ENCODE measurements at places on chromosomes 12 and 14.

GRCh38 chr14:68772761-68773381 lies 20.0 kb downstream of the ZFP36L1 start:
- DNase-seq: no peak

DNA sequence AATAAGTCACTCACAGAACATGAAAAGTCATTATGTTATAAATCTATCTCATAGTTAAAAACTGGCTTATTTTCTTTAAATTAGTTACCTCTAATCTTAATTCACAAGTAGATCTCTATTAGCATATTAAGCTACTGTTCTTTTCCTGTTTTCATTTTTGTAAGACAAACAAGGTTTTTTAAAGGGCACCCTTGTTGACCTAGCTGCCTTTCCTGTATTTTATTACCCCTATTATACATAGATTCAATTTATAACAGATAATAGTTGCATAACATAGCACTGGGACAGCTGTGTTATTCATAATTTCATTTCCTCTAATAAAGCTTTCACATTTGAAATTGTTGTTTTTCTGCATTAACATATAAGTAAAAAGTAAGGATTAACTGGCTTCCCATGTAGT lies 1500.7 kb upstream of the FLRT2 start:
- no peak for DNase-seq

- no peak for DNase-seq
Observed at GRCh38 chr12:54983536-54984101, 943 bp downstream of the TESPA1 start.

DNA sequence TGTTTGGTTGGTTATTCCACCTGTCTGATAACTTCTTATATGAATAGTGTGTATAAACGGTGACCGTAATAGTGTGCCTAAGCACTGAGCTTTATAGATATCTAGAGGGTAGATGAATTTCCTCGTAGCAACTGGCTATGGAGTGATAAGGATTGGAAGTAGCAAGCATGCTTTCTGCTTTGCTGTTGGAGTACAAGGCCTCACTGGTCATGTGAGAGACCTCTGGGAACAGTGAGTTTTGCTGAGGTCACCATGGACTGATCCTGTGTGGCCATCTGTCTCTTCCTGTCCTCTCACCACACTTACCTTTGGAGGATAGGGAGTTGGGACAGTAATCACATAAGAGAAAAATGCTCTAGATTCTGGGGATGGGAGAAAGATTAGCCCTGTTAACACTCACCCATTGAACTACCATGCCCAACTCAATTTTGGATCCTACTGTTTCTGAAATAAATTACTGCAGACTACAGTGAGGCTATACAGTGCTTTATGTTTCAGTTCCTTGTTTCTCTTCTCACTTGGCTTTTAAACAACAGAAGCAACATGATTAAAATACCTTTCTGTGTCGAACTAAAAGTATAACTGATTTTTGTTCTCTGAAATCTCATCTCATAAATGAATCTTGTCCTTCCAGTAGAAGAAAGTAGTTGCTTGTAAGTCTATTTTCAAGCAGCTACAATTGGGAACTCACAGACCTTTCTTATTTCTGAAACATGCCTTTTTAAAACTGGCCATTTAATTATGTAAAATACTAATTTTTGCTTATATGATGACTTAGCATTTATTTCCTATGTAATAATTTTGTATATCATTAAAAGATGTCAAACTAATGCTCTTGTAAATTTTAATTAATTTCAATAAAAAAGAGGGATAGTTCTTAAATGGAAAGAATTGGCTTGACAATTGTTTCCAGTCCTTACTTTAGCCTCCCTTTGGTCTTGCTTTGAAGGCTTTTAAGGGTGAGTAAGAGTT lies 8.3 kb downstream of the TMX1 start:
- DNase-seq: no peak

- DNase-seq: no peak
Observed at GRCh38 chr14:96380735-96381134, 11.2 kb upstream of the AK7 start.

- DNase-seq: no peak
Observed at GRCh38 chr12:87266305-87266704, 762.9 kb downstream of the C12orf50 start.

GRCh38 chr12:127143020-127143419 lies 1124.0 kb upstream of the TMEM132C start:
- no peak for DNase-seq

- DNase-seq: no peak
Observed at GRCh38 chr12:88272456-88272855, 130.3 kb downstream of the TMTC3 start.
